ENCODE measurements at places on chromosomes 12 and 14. TPM values are rescaled to one million over a fixed set of nuclear protein-coding genes. Genes with fewer than 3 reads are reported as not detected.

The ERGIC2 gene
- total RNA-seq = 64.0 TPM

DNA sequence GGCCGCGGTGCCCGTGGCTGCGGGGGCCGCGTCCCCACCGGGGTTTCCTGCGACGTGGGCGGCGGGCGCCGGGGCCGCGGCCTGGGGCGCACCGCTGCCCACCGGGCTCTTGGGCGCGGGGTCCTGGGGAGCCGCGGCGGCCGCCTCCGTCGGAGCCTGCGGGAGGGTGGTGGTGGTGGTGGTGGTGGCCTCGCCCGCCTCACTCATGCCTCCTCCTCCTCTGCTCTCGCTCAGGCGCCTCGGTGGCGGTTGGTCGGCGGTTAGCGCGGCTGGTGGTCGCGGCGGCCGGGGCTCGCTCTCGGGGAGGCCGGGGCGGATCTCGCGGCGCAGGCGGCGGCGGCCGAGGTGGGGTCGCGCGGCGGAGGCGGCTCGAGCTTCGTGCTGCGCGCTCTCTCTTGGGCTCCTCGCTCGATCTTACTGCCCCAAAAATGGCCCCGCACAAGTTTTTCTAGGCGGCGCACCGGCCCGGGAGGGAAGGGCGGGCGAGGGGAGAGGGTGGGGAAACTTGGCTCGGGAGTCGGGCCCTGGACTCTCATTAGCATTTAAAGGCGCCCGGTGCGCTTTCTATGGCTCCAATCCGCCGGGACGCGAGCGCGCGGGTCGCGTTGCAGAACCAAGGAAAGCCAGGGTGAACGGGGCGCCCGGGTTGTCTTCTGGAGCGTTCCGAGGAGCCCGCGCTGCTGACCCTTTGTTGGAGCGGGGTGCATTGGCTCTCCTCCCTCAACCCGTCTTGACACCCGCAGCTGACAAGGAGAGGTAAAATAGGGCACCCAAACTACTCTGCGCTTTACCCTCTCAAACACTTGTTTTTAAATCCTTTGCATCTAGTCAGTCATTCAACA is at the start of gene YBX3:
YBX3 (minus strand) TSS at position 419 of the 842 bp plus-strand sequence; CDS start at position 207, 212 bp downstream.
- peak within 1 kb of the TSS; percentile 94 for H3K4me3 ChIP-seq
- H3K4me1 ChIP-seq = peaks cover 37% of the 10 kb centered on the region
- H3K36me3 ChIP-seq = no peaks in the 10 kb centered on the region
- H3K27me3 ChIP-seq = no peaks in the 10 kb centered on the region
- H3K27ac ChIP-seq = peak within 1 kb of the TSS; percentile 98

The LALBA gene
- total RNA-seq = not detected

- DNase-seq = peak; percentile 50
- no peak overlapping the region for H3K4me3 ChIP-seq
- H3K27ac ChIP-seq = no peak overlapping the region
- no peaks in the 10 kb centered on the region for H3K27me3 ChIP-seq
Observed at GRCh38 chr14:93727917-93728650, 60.2 kb downstream of the PRIMA1 start.

- H3K27ac ChIP-seq = peak overlapping the region; percentile 98
- peak; percentile 93 for DNase-seq
- peaks cover 48% of the 10 kb centered on the region for H3K4me1 ChIP-seq
Observed at GRCh38 chr12:53047221-53048032, 2.4 kb upstream of the TNS2 start.

DNA sequence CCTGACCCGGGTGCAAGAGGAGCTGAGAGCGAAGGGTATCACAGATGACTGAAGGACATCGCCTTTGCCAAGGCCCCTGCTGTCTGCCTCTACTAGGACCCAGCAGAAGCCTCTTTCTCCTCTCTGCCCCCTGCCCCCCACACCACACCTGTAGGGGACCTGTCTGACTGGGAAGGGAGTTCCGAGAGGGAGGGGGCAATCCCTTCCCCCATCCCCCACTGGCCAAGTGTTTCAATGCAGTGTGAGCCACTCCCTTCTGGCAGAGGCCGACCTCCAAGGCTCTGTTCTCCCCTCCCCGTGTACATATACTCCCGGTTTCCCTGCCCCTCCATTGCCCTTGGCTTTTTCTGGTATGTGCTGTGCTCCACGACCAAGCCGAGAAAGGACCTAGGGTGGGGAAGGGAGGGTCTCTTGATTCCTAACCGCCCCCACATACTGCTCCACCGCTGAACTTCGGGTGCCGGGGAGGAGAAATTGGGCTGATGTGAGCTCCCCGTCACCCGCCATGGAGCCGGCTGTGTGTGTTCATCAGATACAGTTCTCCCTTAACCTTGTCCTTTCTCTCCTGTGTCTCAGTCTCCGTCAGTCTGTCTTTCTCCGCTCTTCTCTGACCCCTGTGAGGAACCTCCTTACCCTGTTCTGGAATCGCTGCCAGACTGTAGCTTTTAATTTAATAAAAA is 2.0 kb upstream of the ARHGEF25 start:
- peak overlapping the region; percentile 73 for H3K27ac ChIP-seq
- H3K27me3 ChIP-seq = peaks cover 14% of the 10 kb centered on the region
- DNase-seq = no peak
- peak overlapping the region; percentile 62 for H3K4me3 ChIP-seq
- H3K4me1 ChIP-seq = peaks cover 19% of the 10 kb centered on the region

DNA sequence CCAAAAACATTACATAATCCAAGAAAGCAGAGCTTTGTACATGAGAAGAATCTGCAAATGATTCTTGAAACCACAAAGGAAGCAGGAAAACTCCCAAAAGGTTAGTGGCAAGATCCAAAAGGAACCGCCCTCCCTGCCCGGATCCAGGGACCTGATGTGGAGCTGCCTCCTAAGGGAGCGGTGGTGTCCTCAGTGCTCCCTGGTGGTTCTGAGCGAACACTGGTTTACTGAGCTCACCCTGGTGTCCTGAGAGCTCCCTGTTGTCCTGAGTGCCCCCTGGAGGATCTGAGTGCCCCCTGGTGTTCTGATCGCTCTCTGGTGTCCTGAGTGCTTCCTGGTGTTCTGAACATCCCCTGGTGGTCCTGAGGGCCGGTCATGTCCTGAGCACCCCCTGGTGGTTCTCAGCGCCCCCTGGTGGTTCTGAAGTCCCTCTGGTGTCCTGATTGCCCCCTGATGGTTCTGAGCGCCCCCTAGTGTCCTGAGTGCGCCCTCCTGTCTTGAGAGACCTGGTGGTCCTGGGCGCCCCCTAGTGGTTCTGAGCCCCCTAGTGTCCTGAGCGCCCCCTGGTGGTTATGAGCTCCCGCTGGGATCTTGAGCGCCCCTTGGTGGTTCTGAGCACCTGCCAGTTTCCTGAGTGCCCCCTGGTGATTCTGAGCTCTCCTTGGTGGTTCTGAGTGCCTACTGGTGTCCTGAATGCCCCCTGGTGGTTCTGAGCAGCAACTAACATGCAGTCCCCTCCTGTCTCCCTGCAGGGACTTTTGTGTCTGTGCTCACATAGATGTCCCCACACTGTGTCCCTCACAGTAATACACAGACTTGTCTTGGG is 891.1 kb downstream of the TMEM121 start:
- no peak overlapping the region for H3K4me3 ChIP-seq
- H3K36me3 ChIP-seq = no peaks in the 10 kb centered on the region
- H3K4me1 ChIP-seq = no peaks in the 10 kb centered on the region
- peak; percentile 83 for DNase-seq
- no peak overlapping the region for H3K27ac ChIP-seq
- no peaks in the 10 kb centered on the region for H3K27me3 ChIP-seq

GRCh38 chr14:91256661-91257060 is 12.2 kb upstream of the GPR68 start:
- H3K36me3 ChIP-seq = no peaks in the 10 kb centered on the region
- H3K27me3 ChIP-seq = no peaks in the 10 kb centered on the region
- H3K27ac ChIP-seq = no peak overlapping the region
- no peak for DNase-seq

GRCh38 chr12:75862692-75863471 is 168.7 kb downstream of the PHLDA1 start:
- H3K27me3 ChIP-seq = no peaks in the 10 kb centered on the region
- H3K27ac ChIP-seq = no peak overlapping the region
- H3K36me3 ChIP-seq = no peaks in the 10 kb centered on the region
- H3K4me1 ChIP-seq = no peaks in the 10 kb centered on the region
- DNase-seq = no peak

GRCh38 chr12:132783917-132784531 is 22.4 kb upstream of the ANKLE2 start:
- H3K4me3 ChIP-seq = no peak overlapping the region
- DNase-seq = no peak
- H3K27ac ChIP-seq = no peak overlapping the region
- H3K27me3 ChIP-seq = no peaks in the 10 kb centered on the region
- H3K36me3 ChIP-seq = peaks cover 83% of the 10 kb centered on the region

DNA sequence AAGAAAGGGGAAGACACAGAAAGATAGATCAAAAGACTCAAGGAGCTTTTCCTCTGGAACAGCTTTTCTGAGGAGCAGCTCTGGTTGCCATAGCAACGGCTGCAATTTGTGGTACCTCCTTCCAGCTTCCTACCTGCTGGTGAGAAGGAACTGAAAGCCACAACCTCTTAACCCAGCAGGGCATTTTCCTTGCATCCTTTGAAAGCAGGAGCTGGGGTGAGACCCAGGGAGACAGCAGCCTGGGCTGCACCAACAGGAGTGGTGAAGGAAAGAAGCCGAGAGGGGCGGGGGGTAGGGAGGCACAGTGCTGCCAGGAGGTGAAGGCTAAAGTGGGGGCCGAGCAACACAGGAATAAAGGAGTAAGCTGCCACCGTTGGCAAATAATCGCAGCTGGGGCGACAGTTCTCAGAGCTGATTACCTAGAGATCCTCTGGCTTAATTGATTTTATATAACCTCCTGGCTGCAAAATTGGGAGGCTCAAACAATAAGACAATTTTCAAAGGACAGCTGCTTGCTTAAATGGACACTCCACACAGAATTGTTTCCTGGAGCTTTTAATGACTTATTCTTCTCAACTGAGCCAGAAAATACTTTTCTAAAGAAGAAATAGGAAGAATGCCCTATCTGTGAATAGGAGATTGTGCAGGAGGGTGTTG is 129.4 kb downstream of the RPAP3 start:
- H3K4me3 ChIP-seq = no peak overlapping the region
- no peak for DNase-seq
- no peak overlapping the region for H3K27ac ChIP-seq
- no peaks in the 10 kb centered on the region for H3K27me3 ChIP-seq

The POTEM gene
- not detected for total RNA-seq

DNA sequence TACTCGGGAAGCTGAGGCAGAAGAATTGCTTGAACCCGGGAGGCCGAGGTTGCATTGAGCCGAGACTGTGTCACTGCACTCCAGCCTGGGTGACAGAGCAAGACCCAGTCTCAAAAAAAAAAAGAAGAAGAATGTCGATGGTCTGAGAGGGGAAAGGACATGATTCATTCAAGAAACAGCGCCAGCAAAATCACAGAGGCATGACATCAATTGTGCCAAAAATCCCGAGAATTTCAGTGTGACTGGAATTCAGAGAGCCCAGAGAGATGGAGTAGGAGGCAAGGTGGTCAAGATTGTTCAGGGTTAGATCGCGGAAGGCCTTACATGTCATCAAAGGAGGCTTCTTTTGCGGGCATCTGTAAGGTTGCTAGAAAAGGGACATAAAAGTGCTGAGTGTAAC is 483.3 kb downstream of the VRK1 start:
- no peak for DNase-seq
- no peak overlapping the region for H3K4me3 ChIP-seq
- H3K27ac ChIP-seq = no peak overlapping the region

DNA sequence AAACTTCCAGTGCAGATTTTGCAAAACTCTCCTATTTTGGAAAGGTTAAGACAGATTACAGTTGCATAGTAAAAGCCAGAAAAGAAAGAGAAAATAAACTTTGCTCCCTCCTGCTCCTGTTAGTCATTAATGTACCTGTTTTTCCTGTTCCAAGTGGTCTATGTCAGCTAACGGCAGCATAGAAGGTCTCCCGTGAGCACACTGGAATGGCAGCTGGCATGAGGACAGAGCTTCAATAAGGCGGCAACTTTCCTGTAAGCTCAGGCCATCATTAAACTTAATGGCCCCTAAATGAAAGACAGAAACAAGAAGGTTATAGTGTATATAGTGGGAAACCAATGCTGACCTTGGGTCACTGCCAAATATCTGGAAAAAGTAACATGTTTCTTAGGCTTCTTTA is 16.0 kb downstream of the EIF2B2 start:
- no peaks in the 10 kb centered on the region for H3K27me3 ChIP-seq
- DNase-seq = no peak
- no peak overlapping the region for H3K4me3 ChIP-seq
- no peaks in the 10 kb centered on the region for H3K4me1 ChIP-seq
- no peak overlapping the region for H3K27ac ChIP-seq
- peaks cover 97% of the 10 kb centered on the region for H3K36me3 ChIP-seq

DNA sequence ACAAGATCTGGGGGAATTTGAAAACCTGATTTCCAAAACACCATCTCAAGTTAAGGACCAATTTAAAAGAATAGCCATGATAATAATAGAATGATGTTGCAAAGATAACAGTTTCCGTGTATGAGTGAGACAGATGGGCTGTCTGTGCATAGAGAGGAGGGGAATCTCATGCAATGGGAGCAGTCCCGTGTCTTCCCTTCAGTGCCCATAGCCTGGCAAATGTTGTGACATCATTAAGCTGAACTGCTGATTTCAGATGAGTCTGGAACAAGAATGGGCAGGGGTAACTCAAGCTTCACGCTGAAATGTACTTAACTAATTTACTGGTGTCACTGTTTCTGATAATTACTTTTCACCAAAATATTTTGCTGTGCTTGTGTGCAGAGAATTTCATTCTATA is 454.0 kb downstream of the FOXG1 start:
- DNase-seq = no peak
- no peak overlapping the region for H3K27ac ChIP-seq

The FAM234B gene
- total RNA-seq = 9.6 TPM

DNA sequence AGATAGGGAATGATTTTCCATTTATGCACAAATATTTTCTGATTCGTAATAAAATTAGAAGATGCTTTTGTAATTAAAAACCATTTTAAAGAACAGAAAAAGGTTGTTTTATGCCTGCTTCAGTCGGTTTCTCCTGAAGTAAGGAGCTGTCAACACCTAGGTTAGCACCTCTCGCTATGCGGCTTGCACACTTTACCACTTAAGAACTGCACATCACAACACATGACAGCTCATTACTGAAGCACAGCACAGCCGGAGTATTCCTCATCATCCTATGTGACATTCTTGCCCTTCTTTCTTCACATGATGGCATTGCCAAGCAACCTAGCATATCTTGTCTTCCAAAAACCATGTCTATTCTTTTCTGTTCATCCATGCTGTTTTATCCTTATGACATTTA is 5.4 kb upstream of the WIF1 start:
- no peaks in the 10 kb centered on the region for H3K36me3 ChIP-seq
- peaks cover 6% of the 10 kb centered on the region for H3K4me1 ChIP-seq
- H3K27ac ChIP-seq = no peak overlapping the region
- H3K4me3 ChIP-seq = no peak overlapping the region
- peaks cover 33% of the 10 kb centered on the region for H3K27me3 ChIP-seq

All from upper lobe of right lung (tissue), 1 donor.